ENCODE measurements at places on chromosomes 13 and 19. TPM values are rescaled to one million over a fixed set of nuclear protein-coding genes. Genes with fewer than 3 reads are reported as not detected.

Gene CNFN
- total RNA-seq, result 39.9 TPM

Gene TEAD2
- 18.8 TPM for total RNA-seq

Gene PSG6
- not detected for total RNA-seq

Gene CCDC8
- not detected for total RNA-seq
